ENCODE measurements at places on chromosomes 1 and 21.

- no peak for DNase-seq
Observed at GRCh38 chr21:36569511-36569910, 89.6 kb upstream of the CLDN14 start.

- DNase-seq = no peak
Observed at GRCh38 chr1:64861611-64862010, 104.7 kb downstream of the JAK1 start.

DNA sequence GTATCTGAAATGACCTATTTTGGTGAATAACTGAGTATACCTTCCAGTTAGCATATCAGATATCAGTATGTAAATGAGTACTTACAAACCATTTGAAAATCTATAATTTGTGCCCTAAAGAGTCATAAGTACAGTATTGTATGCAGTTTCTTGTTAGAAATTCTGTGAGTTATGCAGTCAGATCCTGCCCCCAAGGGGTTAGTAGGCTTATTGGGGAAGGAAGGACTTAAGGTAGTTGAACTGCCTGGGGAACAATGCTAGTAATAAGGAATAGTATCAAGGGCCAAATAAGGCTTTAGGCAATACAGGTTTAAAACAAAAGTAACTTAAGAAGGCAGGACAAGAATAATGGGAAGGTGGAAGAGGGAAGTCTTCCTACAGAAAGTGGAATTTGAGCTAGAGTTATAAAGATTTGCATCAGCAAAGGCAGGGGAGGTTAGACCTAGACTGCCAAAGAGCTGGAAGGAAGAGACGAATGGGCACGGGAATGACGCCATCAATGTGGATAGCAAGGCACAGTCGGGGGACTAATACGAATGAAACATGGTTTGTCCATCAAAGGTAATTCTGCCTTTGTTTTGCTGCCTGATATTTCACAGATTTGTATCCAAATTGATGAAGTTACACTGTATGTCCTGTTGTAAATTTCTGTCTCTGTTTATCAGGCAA lies 182.9 kb upstream of the DPYD start:
- no peak for DNase-seq

DNA sequence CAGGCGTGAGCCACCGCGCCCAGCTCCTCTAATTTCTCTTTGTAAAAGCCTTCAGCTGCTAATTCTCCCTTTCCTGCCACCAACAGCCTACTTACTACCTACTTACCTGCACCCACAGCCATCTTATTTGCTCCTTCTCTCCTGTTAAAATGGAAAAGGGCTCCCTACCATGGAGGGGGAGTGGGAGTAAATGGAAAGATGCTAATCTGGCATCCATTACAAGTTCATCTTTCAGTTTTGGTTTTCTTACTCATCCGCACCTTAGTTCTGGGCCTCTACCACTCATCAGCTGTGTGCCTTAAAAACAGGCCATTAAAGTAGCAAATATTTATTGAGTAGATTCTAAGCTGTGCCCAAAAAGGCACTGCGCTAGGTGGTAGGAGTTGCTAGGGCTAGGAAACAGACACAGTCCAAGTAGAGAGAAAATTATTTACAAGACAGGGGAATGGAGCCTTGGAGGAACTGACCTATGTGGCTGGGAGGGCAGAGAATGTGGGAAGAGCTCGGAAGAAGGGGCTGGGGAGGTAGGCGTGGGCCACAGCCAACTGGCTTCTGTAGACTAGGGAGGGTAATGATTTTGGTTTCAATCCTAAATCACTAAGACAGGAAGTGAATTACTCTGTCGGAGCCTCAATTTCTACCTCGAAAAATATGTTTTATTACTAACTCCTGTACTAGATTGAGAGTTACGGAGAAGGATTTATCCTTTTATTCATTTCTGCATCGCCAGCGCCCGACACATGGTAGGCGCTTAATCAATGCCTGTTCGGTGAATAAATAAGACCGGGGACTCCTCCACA lies 685 bp upstream of the DDI2 start:
- DNase-seq = no peak

GRCh38 chr1:203807196-203807595 lies 11.8 kb downstream of the ZBED6 start:
- DNase-seq = no peak

- no peak for DNase-seq
Observed at GRCh38 chr1:165900576-165901380, 73.4 kb downstream of the UCK2 start.

DNA sequence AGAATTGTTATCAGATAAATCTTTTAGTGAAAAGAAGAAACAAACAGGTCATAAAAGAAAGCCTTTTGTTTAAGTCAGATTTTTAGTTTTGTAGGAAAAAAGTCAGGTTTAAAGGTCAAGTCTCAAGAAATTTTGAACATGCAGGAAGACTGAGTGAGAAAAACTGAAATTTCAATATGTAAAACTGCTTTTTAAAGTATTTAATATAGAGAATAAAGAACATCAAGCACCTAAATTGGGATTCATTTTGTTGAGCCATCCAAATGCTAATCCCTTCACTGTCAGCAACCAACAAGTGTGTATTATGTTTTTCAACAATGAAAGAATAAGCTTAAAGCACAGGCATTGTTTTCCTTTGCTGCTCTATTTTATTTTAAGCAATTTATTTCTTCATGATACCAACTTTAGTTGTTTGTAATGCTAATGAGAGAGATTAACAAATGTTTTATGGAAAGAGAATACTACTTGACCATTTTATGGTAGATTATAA lies 114.9 kb upstream of the SERTAD4 start:
- DNase-seq = no peak

GRCh38 chr21:42384156-42384945 lies 11.5 kb downstream of the TMPRSS3 start:
- DNase-seq = no peak

- DNase-seq = no peak
Observed at GRCh38 chr1:162635418-162635817, 3.2 kb downstream of the DDR2 start.

Data from hippocampal formation (tissue), 2 donors.